Esophagus squamous epithelium (tissue), 5 donors: ENCODE measurements at places on chromosomes 3 and 15.

DNA sequence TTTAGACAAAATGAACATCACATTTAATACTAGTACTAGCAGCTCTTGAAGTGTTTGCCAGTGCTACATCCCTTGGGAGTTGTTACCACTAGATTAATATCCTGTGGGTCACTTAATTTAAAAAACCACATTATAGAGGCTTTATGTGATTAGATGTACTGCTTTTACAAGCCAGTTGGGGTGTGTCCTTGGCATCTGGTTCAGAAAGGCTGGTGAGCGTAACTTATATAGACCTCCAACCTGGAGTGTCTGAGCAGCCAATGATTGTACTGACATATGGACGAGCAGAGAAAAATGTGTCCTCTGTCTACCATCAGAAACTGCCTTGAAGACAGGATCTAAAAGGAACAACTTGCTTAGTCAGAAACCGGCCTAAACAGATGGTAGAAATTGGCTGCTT is 306.2 kb upstream of the ATP11B start:
- DNase-seq, result no peak

GRCh38 chr3:193585530-193585929 is 7.5 kb upstream of the OPA1 start:
- DNase-seq, result no peak

- no peak for DNase-seq
Measured at GRCh38 chr3:112459750-112460149, 39.5 kb downstream of the BTLA start.

DNA sequence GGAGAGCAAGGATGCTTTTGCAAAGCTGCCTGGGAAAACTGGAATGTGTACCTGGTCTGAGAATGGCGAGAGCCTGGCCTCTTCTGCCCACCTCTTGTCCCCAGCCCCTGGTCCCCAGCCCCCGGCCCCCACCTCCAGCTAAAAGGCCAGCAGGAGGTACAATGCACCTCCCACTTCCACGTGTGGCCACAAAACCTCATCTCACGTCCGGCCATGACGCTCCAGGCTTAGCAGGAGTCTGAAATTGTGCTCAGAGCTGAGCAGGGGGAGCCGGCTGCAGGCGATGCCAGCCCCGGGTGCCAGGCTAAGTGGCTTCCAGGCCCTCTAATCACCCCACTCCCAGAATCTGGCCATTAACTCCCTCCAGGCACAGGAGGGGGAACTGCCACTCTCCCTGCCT is 83.1 kb upstream of the PRR20G start:
- DNase-seq, result no peak

DNA sequence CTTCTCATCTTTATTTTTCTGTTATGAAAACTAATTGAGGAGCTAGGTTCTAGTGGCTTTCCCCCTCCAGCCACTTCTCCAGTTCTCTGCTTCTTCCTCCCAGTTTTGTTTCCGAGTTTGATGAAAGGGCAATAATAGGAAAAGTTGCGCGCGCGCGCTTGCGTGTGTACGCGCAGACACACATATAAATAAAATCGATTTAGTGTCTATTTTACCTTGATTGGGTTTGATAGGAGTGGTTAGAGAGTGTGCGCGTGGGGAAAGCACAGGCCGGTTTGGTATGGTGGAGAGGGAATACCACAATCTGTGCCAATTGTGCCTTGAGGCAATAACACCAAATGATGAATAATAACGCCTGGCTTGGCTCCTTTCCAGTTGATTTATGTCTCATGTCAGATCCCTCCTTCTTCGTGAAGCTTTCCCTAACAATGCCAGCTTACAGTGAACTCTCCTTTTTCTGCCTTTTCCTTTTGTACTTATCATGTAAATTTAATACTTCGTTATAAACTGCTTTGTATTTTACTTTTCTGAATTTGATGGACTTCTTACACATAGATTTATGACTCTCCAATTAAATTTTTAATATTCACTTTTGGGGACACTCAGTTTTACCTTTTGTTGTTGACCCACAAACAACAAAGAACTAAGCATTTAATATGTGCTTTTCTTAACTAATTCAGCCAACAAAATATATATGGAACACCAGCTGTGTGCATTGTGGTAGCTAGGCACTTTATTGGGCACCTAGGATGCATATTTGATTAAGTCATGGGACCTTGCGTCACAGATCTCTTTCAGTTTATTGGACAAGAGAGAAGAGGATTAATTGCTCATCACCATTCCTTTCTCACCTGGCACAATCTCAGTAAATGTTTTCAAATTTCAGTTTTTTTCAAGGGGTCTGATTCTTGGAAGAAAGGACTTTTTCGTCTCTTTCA is 1.7 kb downstream of the TIPARP start:
- DNase-seq, result no peak

DNA sequence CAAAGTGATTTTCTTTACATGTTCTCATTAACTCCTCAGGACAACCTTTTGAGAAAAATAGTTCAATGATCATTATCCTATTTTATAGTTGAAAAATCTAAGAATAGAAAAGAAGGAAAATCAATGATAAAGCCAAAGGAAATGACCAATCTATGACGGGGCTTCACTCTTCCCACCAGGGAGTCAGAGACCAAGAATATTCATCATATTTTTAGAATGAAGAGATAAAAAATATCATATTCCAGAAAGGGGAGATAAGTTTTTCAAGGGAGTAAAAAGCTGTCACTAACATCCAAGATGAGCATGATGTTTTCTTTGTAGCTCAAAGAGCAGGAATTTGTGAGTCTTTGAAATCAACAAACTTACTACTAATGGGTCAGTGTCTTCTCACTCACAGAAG is 71.5 kb upstream of the LPP start:
- no peak for DNase-seq

GRCh38 chr3:15113884-15114283 is 14.9 kb upstream of the RBSN start:
- no peak for DNase-seq

DNA sequence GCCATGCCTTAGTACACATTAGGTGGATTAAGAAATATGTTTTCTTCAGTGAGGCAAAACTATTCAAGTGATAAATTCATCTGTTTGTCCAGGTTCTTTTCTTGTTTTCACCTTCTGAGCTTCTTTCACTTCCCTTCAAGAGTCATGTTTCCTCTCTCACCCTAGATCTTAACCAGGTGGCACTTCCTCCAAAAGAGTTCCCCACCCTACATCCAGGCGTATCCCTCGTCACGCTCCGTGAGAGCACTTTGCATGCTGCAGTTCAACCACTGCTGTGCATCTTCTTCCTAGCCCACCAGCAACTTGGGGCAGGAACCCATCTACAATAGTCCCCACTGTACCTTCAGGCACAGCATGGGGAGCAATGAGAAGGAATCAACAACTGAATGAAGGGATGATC is 28.9 kb downstream of the OSBPL10 start:
- no peak for DNase-seq

DNA sequence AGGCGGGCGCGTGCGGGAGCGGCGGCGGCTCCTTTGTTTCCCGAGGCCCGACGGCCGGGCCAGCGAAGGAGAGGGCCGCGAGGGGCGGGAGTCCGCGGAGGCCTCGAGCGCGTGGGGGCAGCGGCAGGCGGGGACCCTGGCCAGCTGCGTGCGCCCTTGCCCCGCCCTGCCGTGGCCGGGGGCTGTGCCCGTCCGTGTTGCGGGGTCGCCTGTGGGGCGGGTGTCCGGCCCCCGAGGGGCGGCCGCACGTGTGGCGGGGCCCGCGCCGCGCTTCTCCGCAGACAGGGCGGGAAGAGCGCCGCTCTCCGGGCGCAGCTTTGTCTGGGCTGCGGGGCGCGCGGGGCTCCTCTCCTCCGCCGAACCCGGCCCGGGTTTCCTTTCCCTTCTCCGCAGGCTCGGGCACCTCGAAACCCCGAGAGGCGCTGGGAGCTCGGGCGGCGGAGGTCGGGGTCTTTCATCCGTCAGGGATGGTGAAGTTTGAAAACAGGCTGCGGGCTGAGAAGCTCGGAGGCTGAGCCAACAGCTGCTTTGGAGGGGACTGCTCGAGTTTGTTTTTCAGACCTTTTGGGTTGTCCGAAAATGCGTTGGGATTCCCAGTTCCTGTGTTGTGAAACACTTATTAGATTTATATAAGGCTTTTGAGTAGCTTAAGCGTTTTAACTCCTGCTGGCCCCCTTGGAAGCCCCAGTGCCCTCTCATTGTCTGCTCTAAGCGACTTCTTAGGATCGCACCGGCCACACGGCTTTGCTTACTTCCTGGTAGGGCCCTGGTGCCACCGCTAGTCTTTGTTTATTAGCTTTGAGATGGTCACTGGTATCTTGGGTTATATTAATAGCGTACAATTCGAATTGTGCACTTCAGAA is 817 bp downstream of the USP3 start:
- DNase-seq, result no peak

- no peak for DNase-seq
Measured at GRCh38 chr15:83110381-83110780, 2.9 kb downstream of the TM6SF1 start.

DNA sequence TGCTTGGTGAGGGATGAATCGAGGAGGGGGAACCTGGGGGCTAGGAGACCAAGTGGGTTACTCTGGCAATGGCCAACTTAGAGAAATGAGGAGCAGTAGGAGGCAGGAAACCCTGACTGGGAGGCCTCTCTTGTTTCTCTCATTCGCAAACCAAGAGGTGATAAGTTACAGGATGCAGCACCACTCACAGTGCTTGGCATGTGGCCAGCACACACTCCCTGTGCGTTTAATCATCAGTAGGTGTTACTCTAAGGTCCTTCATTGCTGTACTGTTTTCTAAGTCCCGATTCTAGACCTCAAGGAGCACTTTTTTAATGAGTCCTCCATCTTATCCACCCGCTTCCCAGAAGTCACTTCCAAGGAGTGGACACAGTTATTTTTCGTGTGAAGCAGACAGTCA is 314.1 kb upstream of the TRIM42 start:
- DNase-seq, result no peak

DNA sequence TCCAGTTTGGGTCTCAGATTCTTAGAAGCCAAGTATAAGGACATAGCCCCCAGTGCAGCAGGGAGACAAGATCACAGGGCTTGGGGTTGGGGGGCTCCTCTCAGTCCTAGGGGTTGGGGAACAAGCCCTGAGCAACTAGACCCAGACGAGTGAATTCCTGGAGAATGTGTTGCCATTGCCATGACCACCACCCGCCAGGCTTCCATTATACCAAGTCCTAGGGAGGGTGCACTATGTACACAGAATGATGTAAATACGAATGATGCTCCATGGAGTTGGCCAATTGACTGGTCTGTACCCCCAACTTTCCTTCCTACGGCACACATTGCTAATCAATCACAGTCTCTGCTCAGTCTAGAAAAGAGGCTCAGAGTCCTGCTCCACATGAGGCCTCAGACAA is 8.8 kb downstream of the IQCF1 start:
- DNase-seq, result no peak

DNA sequence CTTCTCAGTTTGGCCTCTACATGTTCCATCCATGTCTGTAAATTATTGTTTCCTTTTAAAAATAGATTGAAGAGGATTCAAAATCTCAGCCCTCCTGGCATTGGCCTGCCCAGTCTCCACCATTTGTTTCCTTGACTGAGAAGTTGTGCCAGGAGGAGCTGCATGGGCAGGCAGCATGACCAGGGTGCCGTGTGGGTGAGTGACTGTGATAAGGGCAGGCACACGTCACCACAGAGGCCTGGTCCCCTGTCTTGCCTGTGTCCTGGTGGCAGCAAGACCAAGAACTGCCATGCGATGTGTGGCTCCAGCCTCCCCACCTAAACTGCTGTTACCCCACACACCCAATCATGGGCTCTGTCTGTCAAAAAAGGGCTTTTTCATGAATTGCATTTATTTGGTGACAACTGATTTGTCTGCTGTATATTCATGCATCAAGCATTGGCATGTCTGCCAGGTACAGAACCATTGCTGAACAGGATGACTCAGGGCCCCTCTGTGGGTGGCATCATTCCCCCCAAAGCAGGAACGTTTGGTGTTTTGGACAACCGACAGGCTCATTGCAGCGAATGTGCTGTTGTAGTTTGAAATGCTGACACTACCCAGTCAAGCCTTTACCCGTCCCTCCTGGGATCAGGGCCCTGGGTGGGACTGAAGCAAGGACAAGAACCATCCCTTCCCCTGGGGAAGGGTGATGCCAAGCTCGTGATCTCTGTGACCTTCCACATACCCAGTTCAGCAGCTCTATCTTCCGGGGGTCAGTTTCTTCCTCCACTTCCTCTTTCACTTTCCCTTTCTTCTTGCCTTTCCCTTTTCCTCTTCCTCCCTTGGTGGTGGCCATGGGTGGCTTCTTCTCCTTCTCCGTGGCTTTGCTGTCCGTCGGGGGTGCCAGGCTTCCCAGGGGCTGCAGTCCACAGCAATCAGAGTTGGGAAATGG is 51.6 kb downstream of the TRPM1 start:
- DNase-seq, result no peak

DNA sequence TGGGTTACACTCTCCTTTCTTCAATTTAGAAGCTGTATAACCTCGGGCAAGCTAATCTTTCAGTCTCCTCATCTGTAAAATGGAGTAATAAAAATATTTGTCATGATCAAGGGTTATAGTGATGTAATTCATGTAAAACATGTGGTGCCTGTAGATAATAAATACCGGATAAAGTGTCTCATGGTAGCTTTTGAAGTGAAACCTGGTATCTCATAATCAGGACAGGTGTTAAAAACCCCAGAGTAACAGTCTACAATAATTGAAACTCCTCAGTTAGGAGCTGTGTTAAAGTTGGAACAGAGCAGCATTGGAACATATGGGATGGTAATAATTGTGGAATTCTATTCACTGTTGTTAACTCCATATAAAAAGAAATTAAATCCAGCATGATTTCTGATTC is 884 bp upstream of the KNL1 start:
- DNase-seq, result no peak
